Caco-2 (cell line): ENCODE measurements at places on chromosomes 7 and 10. TPM values are rescaled to one million over a fixed set of nuclear protein-coding genes. Genes with fewer than 3 reads are reported as not detected.

Gene SLC37A3
- total RNA-seq = 40.6 and 46.4 TPM in 2 replicates

GRCh38 chr7:38751416-38751815 is 120.2 kb upstream of the AMPH start:
- no peaks in the 10 kb centered on the region for H3K27me3 ChIP-seq
- no peak overlapping the region for H3K4me3 ChIP-seq
- no peak for DNase-seq
- no peak overlapping the region for H3K27ac ChIP-seq
- H3K36me3 ChIP-seq = peaks cover 1% of the 10 kb centered on the region
- H3K4me1 ChIP-seq = no peaks in the 10 kb centered on the region

GRCh38 chr10:32938554-32939061 is 19.4 kb downstream of the ITGB1 start:
- no peak overlapping the region for H3K4me3 ChIP-seq
- H3K36me3 ChIP-seq = no peaks in the 10 kb centered on the region
- peak overlapping the region; percentile 70 for H3K27ac ChIP-seq
- H3K4me1 ChIP-seq = peaks cover 29% of the 10 kb centered on the region

- H3K27me3 ChIP-seq = no peaks in the 10 kb centered on the region
- no peak overlapping the region for H3K4me3 ChIP-seq
- H3K36me3 ChIP-seq = no peaks in the 10 kb centered on the region
- H3K27ac ChIP-seq = no peak overlapping the region
- no peak for DNase-seq
- no peaks in the 10 kb centered on the region; the same call in 1 of the 2 replicates for H3K4me1 ChIP-seq
Observed at GRCh38 chr10:57948796-57949195, 318.9 kb downstream of the IPMK start.
